NCI-H1436 treated with DMSO at 0.1 percent for 48 hours (cell line): ENCODE measurements at places on chromosomes 7 and 10.

GRCh38 chr10:1002425-1003006 is 14.3 kb downstream of the GTPBP4 start:
- no peak for DNase-seq

DNA sequence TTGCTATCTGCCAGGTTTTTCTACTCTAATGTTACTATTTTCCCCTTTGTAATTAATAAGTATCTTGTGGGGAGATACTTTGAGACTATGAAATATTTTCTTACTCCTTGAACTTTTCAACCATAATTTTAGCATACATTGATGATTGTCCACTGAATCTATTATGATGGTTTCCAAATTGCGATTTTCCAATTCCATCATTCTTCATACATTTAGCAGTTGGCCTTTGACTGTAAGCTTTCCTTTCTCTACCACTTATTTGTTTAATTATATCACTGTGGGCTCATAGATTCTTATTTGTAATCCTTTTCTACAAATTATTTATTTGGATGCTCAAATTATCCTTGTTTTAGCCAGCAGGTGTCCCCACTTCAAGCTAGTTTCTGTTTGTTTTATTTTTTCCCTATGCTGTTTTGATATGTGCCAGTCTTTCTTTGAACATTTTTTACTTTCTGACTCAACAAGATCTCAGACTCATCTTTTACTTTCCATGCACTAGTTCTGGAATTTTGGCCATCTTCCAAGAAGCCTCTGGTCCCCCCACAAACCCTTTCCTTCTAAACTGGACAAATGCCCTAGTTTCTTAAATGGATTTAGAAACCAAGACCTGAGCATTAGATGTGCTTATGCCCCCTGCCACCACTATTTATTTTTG is 11.4 kb upstream of the MRPS16 start:
- DNase-seq: no peak

GRCh38 chr7:116258734-116259133 is 48.4 kb downstream of the TES start:
- DNase-seq: no peak

GRCh38 chr10:52558090-52558489 is 214.5 kb downstream of the MBL2 start:
- no peak for DNase-seq

DNA sequence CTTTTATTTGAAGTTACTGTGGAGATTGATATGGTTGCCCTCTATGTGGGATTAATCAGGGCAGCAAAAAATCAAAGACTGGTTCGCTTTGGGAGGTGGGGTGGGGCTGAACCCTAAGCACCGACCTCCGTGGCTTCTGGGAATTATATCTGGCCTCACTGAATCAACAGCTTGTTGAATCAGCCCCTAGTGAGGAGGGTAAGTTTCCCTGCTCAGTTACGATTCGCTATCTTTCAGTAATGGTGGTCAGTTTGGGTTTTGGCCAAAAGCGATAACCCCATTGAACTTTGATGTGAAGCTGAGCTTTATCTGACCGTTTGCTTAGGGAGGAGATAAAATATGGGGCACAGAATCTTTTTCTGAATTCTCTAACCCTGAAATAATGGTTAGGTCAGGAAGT is 16.6 kb upstream of the ARPC1A start:
- DNase-seq: no peak

DNA sequence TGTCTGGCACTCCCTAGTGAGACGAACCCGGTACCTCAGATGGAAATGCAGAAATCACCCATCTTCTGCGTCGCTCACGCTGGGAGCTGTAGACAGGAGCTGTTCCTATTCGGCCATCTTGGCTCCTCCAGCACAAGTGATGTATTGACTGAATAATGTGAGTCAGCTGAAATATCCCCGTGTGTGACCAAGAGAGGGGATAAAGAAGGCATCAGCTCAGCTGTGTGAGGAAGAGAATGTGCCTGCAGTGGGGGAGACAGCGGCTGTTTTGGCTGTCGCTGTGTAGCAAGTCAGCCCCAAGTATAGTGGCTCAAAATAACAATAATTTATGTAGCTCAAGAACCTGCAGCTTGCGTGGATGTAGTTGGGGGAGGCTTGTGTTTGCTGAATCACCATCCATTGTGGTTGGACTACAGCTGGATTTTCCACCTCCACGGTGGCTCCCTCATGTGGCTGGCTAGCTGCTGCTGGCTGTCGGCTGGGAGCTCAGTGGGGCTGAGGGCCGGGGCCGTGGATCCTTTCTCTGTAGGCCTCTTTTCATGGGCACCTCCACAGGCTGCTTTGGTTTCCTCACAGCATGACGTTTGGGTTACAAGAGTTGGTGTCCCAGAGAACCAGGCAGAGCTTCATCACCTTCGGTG is 434.5 kb downstream of the CCSER2 start:
- DNase-seq: no peak

DNA sequence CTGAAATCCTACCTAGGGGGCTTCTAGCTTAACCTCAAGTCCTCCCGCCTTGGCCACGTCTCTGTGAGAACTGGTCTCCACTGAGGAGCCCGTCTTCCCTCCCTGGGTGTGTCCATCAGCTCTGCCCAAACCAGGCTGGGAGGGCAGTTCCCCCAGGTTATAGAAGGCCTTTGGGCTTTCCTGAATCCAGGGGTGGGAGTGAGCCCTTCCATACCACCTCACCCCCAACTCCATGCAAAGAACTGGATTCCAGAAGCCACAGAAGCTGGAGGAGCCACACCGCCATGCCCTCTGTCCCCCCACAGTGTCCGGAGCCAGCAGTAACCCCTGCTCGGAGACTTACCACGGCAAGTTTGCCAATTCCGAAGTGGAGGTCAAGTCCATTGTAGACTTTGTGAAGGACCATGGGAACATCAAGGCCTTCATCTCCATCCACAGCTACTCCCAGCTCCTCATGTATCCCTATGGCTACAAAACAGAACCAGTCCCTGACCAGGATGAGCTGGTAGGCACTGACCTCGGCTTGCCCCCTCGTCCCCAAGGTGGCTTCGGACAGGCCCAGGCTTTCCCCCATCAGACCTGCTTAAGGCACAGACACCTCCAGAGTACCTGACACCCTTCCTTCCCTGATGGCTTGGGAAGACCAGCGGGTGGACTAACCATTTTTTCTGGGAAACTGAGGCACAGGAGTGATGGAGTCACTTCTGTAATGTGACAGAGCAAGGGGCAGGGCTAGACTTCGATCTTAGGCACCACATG is 4.7 kb downstream of the CPA1 start:
- no peak for DNase-seq

DNA sequence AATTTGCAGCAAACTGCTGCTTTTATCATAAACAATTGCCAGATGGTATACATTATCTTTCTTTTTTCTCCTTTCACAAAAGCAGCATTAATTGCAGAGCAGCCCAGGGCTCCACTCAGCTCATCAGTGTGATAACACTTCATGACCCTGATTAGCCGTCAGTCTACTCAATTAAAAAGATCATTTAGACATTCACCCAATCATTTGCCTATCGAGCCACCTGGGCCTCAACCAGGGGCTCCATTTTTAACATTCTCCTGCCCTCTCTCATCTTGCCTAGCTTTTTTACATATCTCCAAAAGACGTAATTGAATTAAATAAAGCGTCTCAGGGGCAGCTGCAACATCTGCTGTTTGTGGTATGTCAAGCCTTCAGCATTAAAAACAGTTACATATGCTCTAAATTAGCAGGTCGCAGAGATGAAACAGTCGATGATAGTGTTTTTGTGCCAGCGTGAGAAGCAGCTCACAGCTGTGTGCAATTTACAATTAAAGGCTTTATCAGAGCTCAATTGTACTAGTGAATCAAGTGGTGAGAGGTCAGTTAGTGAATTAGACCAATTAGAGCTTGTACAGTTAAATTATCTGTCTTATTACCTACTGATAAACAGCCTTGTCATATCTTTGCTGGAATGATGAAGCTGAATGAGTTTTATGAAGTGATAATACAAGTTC is 522.5 kb downstream of the ETV1 start:
- peak; percentile 8 for DNase-seq

DNA sequence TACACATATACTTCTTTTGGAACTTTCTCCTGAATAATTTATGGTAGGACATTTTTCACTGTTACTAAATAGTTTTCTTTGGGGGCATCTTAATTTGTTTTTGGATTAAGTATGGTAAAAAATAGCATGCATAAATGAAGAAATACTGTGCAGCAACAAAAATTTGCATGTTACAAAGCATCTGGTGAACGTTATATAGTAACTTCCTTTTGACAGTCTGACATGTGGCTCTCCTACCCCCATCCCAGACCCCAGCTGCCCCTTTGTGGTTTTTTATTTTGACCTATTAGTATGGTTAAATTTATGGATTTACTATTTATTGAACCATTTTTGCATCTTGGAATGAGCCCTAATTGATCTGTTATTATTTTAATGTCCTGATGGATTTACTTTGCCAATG is 9.9 kb downstream of the TASOR2 start:
- DNase-seq: no peak

DNA sequence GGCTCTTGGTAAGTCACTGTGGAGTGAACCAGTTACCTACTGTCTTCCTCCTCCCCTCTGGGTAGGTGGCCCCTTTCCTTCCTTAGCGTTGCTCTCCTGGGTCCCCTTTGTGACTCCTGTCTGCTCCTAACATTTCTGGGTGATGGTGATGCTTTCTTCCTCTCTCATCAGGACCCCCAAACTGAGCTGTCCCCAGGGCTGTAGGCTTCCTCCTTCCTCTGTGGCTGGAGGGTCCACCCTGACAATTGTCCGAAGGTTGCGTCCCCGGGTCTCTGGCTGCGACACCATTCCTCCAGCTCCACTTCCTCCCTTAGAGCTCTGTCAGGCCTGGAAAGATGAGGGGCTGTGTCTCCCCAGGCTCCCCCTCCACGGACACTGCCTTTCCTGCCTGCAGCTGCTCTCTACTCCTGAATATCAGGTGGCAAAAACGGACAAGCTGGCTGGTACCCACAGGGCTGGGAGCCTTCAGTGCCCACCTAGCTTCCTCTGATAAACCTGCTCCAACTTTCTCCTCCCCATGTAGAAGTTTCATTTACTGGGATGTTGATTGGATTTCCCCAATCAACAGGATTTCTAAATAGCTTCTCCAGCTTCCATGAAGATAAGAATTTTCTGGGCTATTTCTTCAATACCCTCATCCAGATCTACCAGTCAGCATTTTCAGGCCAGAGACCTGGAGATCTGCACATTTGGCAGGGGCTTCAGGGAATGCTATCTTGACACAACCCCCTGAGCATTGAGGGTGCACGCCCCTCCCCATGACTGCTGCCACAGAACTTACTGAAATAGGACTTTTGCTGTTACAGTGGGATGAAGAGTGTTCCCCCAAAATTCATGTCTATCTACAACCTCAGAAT is 506.5 kb downstream of the TCERG1L start:
- no peak for DNase-seq

DNA sequence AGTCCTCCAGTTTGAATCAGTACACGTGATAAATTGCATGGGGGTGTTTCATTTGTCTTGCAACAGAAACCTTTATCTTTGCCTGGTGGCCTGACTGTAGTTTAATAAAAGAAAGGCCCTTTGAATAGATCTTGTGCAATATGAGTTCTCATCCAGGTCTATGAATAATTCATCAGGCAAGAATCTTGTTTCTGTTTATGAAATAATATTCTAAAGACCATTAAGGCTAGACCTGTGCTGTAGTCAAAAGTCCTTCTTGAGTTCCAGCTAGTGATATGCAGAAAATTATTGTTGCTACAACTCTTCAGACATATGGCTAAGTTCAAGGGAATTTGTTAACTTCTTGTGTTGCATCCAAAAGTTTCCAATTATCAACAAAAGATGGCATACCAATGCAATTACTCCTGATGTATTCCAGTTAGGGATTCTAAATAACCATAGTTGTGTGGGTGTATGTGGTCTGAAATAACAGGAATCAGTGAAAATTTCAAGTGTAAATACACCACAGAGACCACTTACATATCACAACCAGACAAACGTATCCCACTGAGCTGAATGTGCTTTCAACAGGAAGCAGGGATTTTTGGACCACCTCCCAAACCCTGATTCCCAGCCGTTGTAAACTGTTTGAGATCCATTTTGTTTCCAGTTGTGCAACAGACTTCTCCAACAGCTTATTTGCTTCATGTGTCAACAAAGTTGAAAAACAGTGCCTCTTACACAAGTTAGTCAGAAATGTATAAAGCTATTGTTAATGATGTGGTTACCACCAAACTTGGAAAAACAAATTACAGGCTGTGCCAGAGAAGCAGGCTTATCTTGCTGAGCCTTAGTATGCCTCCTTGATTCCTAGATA is 54.7 kb upstream of the BICC1 start:
- DNase-seq: no peak

- DNase-seq: no peak
Measured at GRCh38 chr7:150357771-150358427, 10.7 kb upstream of the REPIN1 start.

- DNase-seq: no peak
Measured at GRCh38 chr7:88337572-88337971, 30.9 kb upstream of the STEAP4 start.

GRCh38 chr10:17616403-17617030 is 657 bp downstream of the HACD1 start:
- DNase-seq: no peak

DNA sequence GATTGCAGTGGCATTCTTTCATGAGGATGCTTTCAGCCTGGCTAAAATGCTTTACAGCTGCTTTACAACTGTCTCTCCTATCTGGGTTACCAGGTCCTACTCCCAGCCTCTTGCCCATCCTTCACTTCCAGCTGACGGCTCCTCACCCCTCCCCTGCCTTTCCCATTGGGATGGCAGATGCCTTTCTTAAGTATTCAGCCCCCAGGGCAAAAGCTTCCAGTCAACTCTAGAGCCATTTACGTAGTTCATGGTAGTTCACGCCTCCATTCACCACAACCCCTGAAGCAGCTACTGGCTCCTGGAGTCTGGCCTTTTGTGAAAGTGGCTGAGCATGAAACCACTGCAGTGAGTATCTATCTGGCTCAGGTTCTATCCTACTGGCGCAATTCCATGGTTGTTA is 17.2 kb upstream of the BMPER start:
- DNase-seq: no peak

DNA sequence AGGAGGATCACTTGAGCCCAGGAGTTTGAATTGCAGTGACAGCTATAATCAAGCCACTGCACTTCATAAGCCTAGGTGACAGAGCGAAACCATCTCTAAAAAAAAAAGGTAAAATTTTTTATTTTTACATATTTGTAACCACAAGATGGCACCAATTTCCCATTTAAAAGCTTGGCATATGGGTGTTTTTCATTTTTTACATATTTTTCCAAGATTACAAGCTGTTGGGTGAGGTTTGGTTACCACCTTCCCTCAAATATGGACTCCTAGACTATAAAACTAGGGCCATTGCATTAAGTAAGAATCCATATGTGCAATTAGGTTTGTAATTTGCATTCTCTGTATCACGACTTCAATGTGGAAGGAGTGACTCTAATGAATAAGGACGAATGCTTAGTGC is 129.3 kb upstream of the ACBD5 start:
- DNase-seq: no peak
